NK-92 treated with Interleukin-12 subunit alpha and Interleukin-12 subunit beta, amount 100 ng/mL, for 24 hours (cell line): ENCODE measurements at places on chromosomes 1 and 21.

GRCh38 chr1:194833111-194833510 lies 1646.7 kb upstream of the B3GALT2 start:
- DNase-seq = no peak

GRCh38 chr1:159917533-159918351 lies 7.6 kb downstream of the TAGLN2 start:
- no peak for DNase-seq

DNA sequence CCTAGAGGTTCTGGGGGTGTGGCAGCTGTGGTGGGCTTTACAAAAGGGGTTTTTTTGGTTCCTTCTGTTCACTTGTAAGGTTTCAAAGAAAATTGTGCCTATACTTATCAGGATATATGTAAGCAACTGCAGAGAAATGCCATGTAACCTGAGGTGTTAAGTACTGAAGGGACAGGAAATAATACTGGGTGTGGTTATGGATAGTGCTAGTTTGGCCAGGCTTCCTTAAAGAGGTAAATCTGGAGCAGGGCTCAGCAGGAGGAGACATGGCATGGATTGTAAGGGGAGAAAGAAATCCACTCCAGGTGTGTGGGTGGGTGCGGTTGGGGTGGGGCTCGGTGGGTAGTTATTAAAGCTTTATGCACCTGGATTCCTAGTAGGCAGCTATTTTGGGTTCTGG lies 28.3 kb downstream of the KIRREL1 start:
- no peak for DNase-seq

- DNase-seq = no peak
These were observed 20.9 kb downstream of the COA7 start for GRCh38 chr1:52677076-52677806.

DNA sequence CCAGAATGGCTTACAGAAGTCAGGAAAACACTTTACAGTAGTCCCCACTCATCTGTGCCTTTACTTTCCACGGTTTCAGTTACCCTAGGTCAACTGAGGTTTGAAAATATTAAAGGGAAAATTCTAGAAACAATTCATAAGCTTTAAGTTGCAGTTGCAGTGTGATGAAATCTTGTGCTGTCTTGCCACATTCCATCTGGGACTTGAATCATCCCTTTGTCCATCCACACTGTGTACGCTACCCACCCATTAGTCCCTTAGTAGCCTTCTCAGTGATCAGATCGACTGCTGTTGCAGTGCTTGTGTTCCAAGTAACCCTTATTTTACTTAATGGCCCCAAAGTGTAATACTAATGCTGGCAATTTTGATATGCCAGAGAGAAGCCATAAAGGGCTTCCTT lies 30.5 kb downstream of the ZCCHC17 start:
- no peak for DNase-seq

DNA sequence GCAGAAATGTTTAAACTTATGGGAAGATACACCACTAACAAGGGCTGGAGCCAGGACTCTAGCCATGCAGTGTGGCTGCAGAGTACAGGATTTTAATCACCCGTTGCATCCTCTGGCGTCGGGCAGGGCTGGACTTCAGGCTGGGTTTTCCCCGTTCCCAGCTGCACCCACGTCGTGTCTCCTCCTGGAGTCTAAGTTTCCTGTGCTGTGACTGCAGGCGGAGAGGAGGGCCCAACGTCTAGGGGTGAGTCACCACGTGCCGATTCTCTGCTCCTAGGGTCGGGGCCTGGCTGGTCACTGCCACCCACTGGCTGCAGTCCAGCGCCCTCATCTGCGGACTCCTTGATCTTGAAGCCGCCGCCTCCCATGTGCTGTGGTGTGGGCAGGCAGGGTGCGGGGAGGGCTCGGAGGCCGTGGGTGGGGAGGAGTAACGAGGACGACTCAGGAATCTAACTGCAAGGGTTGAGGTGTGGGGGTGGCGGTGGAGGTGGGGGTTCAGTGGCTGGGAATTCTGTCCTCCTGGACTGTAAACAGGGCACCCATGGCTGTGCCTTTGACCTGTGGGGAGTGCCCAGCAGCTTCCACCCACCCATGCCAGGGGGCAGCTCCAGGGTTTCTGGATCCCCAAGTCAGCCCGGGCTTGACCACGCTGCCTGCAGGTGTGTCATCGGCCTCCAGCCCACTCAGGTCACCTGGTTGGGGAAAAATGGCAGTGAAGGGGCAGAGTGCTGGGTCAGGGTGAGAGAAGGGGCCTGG lies 77.8 kb downstream of the ALPL start:
- no peak for DNase-seq

DNA sequence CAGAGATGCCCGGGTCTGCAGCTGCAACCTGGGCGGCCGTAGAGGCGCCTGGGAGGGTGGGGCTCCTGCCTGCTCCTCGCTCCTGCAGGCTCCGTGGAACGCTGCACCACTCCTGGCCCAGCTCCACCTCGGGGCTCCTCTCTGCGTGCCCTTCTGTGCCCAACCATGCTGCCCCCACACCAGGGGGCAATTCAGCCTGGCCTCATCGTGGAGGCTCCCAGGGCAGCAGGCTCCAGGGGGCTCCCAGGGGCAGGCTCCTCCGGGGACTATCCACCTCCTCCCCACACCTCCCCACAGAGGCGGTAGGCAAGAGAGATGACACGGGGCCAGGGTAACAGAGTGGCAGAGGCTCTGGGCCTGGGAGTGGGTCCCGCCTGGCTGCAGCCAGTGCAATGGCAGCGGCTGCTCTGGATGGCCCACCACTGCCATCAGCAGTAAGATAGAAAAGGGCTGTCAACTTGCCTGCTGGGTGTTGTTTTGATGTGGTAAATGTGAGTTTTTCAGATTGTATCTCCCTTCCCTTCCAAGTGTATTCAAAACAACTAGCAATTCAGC lies 22.4 kb upstream of the LRRC8C start:
- DNase-seq = no peak

DNA sequence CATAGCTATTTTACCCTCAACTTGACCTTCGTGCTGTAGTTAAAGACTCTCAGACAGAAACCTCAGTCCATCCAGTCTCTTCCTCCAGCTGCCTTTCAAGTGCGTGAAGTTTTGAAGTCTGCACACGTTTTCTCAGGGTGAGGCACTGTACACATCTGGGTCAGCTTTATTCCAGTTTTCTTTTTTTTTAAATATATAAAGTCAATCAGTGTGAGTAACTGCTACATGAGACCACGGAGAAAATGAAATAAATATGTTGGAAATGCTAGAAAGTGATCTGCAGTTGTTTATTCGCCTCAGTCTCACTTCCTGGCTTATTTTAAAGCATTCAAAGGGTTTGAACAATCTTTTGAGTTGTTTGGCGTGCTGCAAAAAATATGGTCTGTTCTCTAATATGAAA lies 135.7 kb downstream of the ROR1 start:
- no peak for DNase-seq

DNA sequence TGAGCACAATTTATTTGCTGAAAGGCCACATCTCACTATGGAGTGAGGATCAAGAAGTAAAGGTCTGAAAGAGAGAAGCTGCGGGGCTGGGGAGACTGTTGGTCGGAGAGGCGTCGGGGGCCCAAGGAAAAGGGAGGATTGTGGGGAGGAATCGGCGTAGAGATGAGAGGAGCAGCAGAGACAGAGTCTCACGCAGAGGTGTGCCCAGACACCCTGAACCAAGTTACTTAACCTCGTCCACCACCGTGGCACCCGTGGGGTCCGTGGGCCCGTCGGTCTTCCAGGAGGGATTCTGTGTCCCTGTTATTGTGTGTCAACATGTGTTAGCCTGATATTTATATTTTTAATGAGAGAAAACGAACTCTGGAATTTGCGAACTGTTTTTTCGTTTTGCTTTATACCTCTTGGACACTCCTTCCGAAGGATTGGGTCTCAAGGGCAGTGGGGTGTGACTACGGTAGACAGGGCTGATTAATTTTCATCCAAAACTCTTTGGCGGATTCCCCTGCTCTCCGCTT lies 3.8 kb upstream of the NBPF1 start:
- no peak for DNase-seq

GRCh38 chr1:7326366-7326765 lies 444.7 kb upstream of the VAMP3 start:
- DNase-seq = no peak

GRCh38 chr1:55374801-55375616 lies 159.8 kb upstream of the USP24 start:
- DNase-seq = no peak

- DNase-seq = peak; percentile 39
These were observed 3.8 kb downstream of the GFI1 start for GRCh38 chr1:92482665-92483609.

- peak; percentile 44 for DNase-seq
These were observed at the start of gene NCF2 for GRCh38 chr1:183590244-183591191. NCF2 (minus strand) TSS chr1:183590459; CDS start chr1:183590329, 130 bp downstream.

GRCh38 chr1:110857964-110858948 lies 14.7 kb upstream of the CD53 start:
- peak; percentile 2 for DNase-seq

DNA sequence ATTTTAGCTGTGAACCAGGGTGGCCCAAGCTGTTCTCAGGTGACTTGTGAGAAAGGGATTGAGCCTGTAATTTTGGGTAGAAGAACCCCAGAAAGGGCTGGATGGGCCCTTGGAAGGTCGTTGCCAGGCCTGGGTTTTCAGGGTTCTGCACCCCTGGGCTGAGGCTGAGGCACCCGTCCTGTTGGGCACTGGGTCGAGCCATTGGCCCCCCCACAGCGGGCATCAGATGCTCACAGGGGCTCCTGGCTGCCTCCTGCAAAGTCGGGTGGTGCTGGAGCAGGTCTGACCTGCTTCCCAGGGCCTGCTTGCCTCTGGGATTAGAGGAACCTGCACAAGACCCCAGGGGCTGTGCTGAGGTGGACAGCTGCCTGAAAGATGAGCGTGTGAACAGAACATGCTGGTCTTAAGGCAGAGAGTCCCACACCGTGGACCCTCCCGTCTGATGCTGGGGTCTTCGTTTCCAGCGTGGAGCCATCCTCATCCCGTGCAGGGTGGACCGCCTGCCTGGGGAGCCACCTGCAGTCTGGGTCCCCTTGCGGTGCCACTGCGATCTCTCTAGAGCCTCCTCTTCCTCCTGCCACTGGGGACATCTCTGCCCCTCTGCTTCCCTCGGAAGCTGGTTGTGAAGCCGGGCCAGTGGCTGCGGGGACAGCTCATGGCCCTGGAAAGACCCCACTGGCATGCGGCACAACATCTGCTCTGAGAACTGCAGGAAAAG lies 1.7 kb upstream of the TRPM2 start:
- DNase-seq = no peak

GRCh38 chr1:42006836-42007235 lies 88.1 kb upstream of the HIVEP3 start:
- no peak for DNase-seq

DNA sequence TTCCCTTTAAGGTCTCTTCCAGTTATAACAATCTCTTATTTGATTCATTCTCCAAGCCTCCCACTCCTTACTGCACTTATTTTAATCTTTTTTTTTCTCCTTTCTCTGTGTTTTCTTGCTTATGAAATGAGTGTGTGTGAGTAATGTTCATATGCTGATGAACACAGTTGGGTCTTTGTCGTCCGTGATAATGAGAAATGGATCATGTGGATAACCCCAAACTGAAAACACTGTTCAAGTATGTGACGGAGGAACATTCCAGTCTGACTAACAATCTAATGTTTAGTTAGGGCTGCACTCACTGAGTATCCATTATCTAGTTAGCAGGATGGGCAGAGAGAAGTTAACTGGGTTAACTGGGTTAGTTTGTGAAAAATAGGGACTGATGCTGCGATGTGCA lies 253.1 kb upstream of the DUSP10 start:
- no peak for DNase-seq

GRCh38 chr1:230807561-230808280 lies 60.5 kb downstream of the CAPN9 start:
- no peak for DNase-seq
